ENCODE measurements at places on chromosomes 13 and 19.
A peak's percentile ranks its signal among the peaks of the same experiment; 100 is the strongest.

GRCh38 chr19:53308339-53308811 lies 25.2 kb upstream of the ZNF845 start:
- DNase-seq, result peak; percentile 8

DNA sequence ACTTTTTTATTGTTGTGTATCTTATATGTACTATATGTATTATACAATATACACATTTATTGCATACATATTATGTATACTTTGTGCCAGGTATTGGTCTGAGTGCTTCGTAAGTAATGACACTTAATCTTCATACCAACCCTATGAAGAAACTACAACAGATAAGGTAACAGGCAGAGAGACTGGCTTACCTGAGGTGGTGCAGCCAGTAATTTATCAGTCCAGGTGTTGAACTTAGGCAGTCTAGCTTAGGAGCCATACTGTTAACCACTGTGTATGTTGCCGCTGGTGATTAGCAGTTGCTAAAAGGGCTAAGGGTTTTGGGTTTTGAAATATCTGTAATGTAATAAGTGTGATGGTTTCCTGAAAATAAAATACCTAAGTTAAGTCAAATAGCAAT lies 53.6 kb upstream of the KCTD4 start:
- no peak for DNase-seq

DNA sequence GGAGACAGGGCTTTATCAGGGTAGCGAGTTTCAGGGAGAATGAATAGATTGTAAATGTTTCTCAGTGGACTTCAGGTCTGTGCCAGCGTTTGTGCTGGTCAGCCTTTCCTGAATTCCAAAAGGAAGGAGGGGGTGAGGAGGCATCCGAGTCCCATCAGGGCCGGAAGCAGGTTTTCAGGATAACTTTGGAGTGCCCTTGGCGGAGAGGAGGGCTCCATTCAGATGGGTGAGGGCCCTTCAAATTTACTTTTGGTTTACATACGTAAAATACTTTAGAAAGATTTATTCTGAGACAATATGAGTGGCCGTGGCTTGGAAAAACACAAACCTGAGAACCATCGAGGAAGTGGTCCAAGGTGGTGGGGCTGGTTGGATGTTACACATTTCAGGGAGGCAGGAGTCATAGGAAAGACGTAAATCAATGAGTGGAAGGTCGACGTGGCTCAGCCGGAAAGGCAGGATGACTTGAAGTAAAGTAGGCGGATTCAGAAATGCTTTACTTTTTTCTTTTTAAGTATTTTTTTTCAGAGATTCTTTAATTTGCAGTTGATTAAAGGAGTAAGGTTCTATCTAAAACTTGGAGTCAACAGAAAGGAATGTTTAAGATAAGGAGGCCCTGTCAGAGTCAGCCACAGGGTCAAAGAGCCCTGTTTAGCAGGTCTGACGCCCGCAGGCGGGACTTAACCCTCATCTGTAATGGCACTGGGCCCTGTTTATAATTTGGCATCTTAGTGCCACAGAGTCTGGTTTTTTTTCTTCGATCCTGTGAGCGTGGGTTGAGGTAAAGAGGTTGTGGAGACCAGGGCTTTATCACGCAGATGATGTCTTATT lies 32.8 kb downstream of the ATP11A start:
- no peak for DNase-seq

- no peak for DNase-seq
Observed at GRCh38 chr13:70311191-70311590, 202.9 kb upstream of the KLHL1 start.

- DNase-seq, result no peak
Observed at GRCh38 chr13:27112006-27112405, 59.6 kb downstream of the USP12 start.

DNA sequence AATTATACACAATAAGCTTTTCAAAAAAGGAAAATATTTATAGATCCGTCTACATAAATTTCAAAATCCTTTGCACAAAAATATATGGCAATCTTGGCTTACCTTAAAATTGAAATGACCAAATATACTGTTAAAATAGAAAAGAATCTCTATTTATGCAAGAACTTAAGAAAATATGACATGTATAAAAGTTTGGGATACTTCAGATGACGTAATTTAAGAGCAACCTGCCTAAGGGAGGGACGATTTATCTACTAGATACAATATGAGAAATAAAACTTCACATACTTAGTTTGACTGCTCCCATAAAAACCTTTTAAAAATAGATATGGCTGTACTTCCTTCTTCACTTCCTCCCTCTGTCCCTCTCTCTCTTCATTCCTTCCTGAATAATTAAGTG lies 587.3 kb upstream of the SPRY2 start:
- no peak for DNase-seq

DNA sequence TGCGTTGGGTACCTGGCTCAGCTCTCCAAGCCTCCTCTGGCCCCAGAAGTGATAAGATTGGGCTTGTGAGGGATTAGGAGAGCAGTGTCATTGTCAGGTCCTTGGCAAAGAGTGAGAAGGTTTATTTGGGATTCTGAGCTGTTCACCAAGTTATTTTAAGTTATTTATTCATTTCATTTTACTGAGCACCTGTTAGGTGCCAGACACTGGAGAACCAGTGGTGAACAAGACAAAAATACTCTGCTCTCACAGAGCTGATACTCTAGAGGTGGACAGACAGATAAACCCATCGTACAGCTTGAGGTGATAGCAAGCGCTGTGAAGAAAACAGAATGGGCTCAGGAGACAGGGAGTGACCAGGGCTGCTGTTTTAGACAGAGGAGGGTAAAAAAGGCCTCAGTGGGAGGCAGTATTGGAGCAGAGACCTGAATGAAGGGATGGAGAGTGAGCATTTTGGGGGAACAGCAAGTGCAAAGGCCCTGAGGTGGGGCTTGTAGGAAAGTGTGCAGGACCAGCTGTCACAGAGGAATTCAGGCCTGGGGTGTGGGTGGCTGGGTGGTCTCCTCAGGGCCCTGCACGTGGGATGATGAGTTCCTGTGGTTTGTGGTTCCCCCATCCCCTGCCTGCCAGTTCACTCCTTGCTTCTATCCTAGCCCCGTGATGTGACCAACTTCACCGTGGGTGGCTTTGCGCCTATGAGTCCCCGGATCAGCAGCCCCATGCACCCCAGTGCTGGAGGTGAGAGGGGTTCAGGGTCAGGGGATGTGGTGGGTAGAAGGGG lies 8.7 kb upstream of the TIMM50 start:
- DNase-seq, result no peak

DNA sequence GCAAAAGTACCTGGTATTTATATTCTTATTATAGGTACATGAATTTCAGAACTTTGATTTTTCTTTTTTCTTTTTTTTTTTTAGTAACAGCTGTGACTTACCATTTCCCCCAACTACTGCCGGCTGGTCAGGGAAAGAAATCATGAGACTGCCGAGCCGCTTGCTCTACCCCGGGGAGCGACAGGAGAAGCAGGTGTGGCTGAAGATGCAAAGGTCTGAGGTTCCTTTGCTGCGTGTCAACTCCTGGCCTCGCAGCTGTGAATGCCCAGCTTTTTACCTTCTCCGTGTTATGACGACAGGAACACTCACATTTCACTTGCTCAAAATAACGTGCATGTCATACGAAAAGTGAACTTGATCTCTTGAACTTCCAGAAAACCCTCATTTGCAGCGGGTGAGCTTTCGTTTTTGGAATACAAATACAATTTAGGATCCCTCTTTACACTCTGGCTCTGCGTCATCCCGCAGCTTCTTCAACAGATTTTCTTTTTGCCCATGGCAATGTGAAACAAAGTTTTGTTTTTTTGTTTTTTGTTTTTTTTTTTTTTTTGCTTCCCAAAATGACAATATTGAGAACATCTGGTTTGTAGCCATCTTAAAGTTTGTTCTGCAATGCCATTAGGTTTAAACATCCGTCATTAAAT lies 117.9 kb downstream of the EFNB2 start:
- DNase-seq, result no peak

Data from stimulated activated CD4-positive, alpha-beta T cell treated with anti-CD3 and anti-CD28 coated beads, Interleukin-2, amount 100 ng/mL, for 24 hours (primary cell).